ENCODE measurements at places on chromosomes 5 and 9.
A peak's percentile ranks its signal among the peaks of the same experiment; 100 is the strongest.

DNA sequence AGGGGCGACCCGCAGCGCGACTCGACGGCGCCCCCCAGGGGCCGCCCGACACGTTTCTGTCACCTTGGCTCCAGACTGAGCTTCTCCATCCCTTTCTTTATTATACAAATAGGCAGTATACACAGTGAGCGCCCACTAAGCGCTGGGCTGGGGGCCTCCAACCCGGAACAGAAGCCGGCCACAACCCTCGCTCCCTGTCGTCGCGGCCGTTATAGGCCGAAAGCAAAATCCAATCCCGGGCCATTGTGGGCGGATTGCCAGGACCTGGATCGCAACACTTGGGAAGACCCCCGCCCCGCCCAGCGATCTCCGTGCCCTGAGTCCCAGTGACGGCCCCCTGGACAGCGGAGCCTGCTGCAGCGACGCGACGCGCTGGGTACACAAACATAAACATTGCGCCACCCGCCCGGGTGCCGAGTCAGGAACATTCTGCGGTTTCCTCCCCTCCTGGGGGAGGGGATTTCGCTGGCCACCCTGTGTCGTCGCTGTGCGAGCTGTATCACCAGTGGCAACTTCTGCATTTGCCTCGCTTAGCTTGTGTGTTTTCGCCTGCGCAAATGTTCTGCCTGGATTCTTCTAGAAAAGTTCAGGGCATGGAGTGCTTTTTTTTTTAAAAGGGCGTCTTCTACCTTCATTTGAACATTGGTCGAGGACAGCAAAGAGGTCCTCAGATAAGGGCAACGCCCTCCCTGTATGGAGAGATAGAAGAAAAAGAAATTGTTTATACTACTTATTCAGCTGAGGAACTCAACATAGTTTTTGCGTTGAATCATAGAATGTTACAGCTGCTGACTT is 1.3 kb upstream of the DUSP1 start:
- DNase-seq, result peak; percentile 96

GRCh38 chr5:2748861-2749513 is 2.5 kb downstream of the IRX2 start:
- DNase-seq, result no peak

DNA sequence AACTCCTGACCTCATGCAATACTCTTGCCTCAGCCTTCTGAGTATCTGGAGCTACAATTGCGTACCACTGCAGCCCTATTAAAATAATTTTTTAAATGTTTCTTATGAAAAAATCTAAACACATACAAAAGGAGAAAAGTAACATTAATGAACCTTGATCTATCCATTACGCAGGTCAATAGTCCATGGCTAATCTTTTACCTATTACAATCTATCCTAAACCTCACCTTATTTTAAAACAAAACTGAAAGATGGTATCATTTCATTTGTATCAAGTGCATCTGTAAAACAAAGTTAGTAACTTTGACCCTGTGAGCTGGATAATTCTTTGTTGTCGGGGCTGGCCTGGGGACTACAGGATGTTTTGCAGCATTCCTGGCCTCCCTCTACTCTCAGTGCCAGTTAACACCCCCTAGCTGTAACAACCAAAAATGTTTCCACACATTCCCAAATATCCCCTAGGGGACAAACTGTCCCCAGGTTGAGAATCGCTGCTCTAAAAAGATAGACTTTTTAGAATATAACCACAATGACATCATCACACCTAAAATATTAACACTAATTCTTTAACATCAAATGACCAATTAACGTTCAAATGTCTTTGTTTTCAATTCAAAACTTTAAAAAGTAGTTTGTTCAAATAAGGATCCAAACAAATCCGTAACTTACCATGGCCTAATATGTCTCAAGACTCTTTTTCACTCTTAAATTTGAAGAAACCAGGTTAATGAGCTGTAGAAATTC is 54.8 kb downstream of the RNF38 start:
- DNase-seq, result no peak

- peak; percentile 91 for DNase-seq
These were observed 100.7 kb downstream of the SUSD1 start for GRCh38 chr9:112074250-112075008.

- no peak for DNase-seq
These were observed 19.3 kb upstream of the STRBP start for GRCh38 chr9:123287639-123288038.

GRCh38 chr9:134988706-134989105 is 71.0 kb upstream of the FCN1 start:
- DNase-seq, result no peak

DNA sequence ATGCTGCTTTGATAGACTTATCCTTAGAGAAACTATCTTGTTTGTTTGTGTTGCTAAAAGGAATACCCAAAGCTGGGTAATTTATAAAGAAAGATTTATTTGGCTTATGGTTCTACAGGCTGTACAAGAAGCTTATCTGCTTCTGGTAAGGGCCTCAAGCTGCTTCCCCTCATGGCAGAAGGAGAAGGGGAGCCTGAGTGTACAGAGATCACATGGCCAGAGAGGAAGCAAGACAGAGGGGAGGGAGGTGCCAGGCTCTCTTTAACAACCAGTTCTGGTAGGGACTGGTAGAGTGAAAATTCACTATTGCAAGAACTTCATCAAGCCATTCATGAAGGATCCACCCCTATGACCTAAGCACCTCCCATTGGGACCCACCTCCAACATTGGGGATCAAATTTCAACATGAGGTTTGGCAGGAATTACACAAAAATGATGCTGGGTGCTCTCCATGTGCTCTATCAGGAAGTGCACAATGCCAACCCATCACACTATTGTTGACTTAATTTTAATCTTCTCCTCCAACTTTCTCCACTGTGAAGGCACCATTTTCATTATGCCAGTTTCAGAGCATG is 115.1 kb upstream of the SHB start:
- DNase-seq, result no peak

DNA sequence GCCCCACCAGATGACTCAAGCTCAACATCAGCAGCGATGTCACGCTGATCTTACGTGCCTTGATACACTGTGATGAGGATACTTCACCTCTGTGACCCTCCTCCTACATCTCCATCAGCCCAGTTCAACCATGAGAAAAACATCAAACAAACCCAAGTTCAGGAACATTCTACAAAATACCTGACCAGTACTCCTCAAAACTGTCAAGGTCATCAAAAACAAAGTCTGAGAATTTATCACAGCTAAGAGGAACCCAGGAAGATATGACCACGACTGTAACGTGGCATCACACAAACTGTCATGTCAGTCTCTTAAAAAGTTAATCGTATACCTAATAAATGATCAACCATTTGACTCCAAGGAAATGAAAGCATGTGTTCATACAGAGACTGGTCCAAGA is 90.8 kb downstream of the COL23A1 start:
- DNase-seq, result no peak

DNA sequence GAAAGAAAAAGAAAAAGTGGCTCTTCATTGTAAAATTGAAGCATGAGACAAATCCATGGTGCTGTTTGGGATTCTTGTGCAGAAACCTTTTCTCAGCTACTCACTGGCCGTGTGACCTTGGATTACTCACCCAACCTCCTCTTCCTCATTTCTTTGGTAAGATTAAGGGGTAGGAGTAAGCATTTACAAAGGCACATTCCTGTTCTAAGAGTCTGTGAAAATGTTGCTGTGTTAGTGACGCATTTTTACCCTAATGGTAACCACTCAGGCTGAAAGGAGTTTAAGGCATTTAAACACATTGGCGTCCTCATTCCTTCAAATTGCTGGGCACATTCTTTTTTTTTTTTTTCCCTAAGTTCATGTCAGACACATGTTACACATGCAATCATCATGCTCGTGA is 4.3 kb downstream of the RAI14 start:
- peak; percentile 91 for DNase-seq

- peak; percentile 52 for DNase-seq
These were observed 791 bp downstream of the SLC2A8 start for GRCh38 chr9:127397646-127398274.

- DNase-seq, result peak; percentile 94
These were observed 71.9 kb downstream of the MAP1B start for GRCh38 chr5:72179028-72179815.

GRCh38 chr5:59327191-59327980 is 566.1 kb downstream of the PDE4D start:
- DNase-seq, result no peak

DNA sequence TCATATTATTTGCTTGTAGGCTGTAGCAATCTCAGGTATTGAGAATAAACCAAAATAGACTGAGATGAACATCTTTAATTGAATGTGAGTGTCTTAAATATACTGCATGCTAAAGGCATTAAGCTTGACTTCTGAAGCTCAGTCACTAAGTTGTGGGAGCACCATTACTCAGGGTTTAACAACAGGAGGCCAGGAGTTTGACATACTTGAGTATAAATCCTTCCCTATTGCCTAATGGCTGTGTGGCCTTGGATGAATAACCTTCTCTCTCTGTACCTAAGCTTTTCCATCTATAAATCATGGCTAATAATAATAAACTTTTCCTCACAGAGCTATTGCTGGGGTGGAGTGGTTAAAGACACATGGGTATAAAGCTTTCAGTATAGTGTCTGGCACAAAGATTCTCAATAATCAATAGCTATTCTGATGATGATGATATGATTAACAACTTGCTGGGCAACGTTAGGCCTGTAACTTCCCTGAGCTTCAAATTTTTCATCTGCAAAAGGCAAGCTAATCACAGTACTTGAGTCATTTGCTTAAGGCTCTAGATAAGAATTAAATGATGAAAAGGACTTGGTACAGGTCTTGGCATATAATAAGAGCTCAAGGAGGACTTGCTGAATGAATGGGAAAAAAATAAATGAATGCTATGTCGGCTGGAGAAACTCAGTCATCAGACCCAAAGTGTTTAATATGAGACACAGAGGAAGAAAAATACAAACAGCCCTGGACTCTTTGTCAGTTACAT is 174.0 kb upstream of the IL12B start:
- no peak for DNase-seq

DNA sequence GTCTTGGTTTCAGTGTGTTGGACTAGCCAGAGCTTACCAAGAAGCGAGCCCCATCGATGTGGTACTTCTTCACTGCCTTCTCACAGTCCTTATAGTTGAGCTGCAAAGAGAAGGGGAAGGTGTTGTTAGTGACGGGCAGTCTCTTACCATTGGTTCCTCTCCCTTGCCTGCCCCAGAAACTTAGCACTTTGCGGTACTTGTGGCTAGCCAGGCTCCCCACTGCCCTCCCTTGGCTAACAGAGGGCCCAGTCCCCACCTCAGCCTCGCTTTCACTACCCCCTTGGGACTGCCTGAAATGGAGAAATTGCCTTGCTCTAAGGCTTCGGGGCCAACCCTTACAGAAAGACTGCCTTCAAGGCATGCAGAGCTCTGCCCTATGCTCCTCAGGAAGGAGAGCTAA is 4.3 kb downstream of the LCP2 start:
- DNase-seq, result no peak

DNA sequence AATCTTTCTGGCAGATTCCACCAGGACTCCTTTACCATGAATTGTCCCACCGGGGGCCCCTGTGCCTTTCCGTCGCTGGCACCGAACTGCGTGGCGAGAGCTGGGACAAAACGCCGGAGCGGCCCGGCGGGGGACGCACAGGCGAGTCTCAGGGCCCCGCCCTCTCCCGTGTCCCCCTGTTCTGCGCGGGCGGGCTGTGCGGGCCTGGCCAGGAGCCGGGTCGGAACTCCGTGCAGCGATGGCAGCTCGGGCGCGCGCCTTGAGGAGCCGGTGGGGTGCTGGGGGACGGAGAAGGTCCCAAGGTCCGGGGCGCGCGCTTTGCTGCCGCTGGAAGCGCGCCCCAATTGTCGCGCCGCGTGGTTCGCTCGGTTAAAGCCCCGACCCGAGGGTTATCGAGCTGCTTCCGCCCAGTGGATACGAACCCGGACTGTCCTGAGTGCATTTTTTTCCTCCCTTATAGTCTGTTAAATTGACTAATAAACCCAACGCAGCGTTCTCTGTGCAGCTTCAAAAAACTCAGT is 125.3 kb downstream of the TMEM174 start:
- DNase-seq, result no peak

GRCh38 chr9:128689293-128689774 is 312 bp downstream of the SET start:
- no peak for DNase-seq

GRCh38 chr9:98778711-98779530 is 17.4 kb downstream of the ANKS6 start:
- DNase-seq, result no peak

GRCh38 chr5:124686239-124687004 is 60.0 kb downstream of the ZNF608 start:
- no peak for DNase-seq

DNA sequence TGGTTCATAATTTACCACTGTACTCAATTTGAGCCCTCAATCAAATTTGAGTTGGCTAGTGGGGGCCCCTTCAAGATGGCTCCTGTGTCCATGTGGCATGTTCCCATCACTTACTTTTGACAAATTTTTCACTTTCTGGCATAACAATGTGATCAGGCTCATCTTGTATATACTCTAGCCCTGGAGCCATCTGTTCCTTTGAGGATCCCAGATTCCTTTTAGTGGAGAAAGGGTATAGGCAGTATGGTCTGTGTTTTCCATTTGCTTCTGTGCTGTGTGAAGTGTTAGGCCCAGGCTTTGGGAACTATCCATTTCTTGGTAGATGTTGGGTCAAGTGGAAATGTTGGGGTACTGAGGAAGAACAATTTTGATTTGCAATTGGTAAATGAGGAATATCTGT is 45.7 kb downstream of the SH3GL2 start:
- no peak for DNase-seq

DNA sequence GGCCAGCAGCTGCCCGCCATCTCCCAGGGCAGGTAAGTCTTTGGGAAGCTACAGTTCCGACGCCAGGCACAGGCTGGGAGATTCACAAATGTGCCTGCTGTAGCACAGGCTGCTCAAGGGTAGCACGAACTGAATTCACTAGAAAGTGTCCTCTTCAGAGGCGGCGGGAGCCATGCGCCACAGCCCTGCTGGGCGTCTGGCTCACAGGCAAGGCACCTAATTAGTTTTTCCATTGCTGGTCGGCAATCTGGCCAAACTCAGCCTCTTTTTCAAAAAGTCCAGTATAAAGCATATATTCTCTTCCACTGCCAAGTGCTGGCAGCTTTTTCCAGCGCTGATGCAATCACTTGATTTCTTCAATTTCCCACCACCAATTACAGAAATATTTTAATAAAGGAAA is 128.9 kb upstream of the RAPGEF1 start:
- no peak for DNase-seq

GRCh38 chr5:165620394-165620793 is 2115.0 kb downstream of the MAT2B start:
- no peak for DNase-seq

GRCh38 chr5:125981016-125981415 is 442.2 kb upstream of the GRAMD2B start:
- no peak for DNase-seq

DNA sequence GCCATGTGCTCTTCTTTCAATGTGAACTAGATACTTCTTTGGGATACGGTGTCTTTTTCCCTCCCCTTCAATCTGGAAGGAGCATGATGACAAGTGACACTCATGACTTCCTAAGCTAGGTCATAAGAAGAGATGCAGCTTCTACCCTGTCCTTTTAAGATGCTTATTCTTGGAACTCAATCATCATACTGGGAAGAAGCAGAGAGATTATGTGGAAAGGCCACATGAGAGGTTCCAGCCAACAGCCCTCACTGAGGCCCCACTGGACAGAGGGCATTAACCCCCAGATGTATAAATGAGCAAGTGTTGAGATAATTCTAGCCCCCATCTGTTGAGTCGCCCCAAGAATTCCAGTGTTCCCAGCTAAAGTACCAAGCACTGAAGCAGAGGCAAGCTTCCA is 29.3 kb upstream of the HTR4 start:
- DNase-seq, result no peak

GRCh38 chr9:90724112-90724511 is 77.5 kb upstream of the SYK start:
- DNase-seq, result peak; percentile 5

- DNase-seq, result peak; percentile 15
These were observed 33.4 kb upstream of the CDC42SE2 start for GRCh38 chr5:131230406-131230805.

- DNase-seq, result no peak
These were observed 30.3 kb downstream of the SLC25A48 start for GRCh38 chr5:135864503-135865435.
